Bronchial smooth muscle cell (primary cell): ENCODE measurements at places on chromosomes 1 and 21. TPM values are rescaled to one million over a fixed set of nuclear protein-coding genes. Genes with fewer than 3 reads are reported as not detected.

The SYF2 gene
- total RNA-seq, result 28.3 and 45.4 TPM in 2 replicates

The SLAMF7 gene
- not detected in 2 replicates for total RNA-seq

The AK5 gene
- total RNA-seq, result 60.4 and 63.6 TPM in 2 replicates

The PGBD5 gene
- total RNA-seq, result 0.69 and 2.2 TPM in 2 replicates

The AADACL3 gene
- total RNA-seq, result not detected in 2 replicates

The ST6GALNAC3 gene
- 0.47 and 0.69 TPM in 2 replicates for total RNA-seq

The KCNK1 gene
- 6.2 and 7.6 TPM in 2 replicates for total RNA-seq

The POLR3C gene
- total RNA-seq, result 31.4 and 31.7 TPM in 2 replicates

The CEP170 gene
- total RNA-seq, result 76.3 and 103 TPM in 2 replicates

The ANKRD35 gene
- 2.9 and 5.2 TPM in 2 replicates for total RNA-seq

The DNALI1 gene
- 4.9 and 9.8 TPM in 2 replicates for total RNA-seq

The C1orf141 gene
- not detected in 2 replicates for total RNA-seq

The PEAR1 gene
- total RNA-seq, result 0.09 and 2.5 TPM in 2 replicates

The FGR gene
- total RNA-seq, result 0.09 and 0.16 TPM in 2 replicates

The MFAP2 gene
- 16.1 and 22.1 TPM in 2 replicates for total RNA-seq

The GPR161 gene
- total RNA-seq, result 13.7 and 31.5 TPM in 2 replicates
